ENCODE measurements at places on chromosomes 12 and 14.
A peak's percentile ranks its signal among the peaks of the same experiment; 100 is the strongest.

- no peak for DNase-seq
Observed at GRCh38 chr12:15693228-15693911, 95.8 kb downstream of the EPS8 start.

DNA sequence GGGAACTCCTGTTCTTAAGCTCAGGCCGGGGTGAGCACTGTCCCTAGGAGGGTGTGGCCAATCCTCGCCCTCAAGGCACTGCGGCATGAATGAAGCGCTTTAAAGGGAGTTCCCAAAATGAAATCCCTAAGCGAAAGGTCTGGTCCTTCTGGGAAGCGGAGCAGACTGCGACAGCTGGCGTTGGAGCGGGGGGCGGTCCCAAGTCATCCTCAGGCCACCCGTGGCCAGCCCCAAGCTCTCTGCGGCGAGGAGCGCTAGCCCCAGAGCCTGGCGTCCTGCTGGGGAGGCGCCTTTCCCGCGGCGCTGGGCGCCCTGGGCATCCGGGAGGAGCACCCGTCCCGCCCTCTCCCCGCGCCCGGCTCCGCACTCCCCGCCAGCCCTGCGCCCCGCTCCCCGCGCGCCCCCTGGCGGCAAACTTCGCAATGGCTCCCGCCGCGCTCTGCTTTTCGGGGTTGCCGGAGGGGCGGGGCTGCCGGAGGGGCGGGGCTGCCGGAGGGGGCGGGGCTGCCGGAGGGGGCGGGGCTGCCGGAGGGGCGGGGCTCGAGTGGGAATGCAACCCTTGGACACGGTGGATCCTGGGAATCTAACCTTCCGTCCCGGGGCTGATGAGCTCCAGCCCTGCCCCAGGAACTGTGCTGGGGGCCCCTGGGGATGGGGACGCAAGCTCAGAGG is 25.4 kb downstream of the ZBTB42 start:
- DNase-seq: peak; percentile 98

- DNase-seq: peak; percentile 72
Observed at GRCh38 chr12:55072083-55072482, 52.3 kb downstream of the NEUROD4 start.

DNA sequence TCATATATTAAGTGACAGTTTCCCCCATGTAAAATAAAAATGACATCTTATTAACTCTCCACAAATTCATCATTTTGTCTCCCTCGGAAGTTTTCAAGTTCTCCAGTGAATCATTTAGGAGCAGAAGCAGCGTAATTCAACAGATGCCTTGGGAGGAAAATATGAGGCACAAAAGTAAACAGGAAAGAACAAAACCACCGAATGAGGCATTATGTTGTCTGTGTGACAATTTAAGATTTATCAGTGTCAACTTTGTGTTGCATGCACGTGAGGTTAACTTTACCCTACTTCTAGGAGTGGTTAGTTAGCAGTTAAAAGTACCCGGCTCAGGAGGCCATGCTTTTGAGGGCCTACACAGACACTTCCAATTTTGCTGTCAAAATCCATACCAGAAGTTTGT is 258.6 kb downstream of the IPO8 start:
- no peak for DNase-seq

- DNase-seq: no peak
Observed at GRCh38 chr14:103749452-103749851, 33.8 kb downstream of the ZFYVE21 start.

DNA sequence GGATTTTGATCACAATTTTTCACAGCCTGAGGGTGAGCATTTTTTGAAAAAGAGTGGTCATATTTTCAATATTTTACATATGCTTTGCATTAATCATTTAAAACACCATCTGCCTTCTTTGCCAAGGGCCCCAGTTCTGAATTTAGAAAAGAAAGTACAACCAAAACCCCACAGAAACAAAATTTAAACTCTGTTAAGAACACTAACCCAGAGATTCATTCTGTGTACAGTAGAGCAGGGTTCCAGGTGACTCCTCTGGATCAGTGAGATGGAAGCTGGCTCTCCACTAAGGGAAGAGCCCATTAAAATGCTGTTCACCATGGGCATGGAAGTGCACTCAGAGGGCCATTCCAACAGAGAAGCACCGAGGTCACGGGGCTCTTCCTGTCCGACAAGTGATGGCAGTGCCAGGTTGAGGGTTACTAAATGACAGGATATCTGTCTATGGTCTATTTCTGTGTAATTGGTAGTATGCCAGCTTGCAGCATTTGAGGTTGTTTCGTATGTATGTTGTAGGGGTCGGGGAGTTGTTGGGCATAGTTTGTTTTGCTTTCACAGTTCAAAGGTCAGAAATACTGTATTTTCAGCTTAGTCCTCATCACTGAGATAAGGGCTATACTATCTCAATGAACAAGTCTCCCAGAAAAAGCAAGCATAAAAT is 95.9 kb downstream of the SLC35F4 start:
- no peak for DNase-seq

- no peak for DNase-seq
Observed at GRCh38 chr14:23568600-23569331, 1.2 kb upstream of the AP1G2 start.

GRCh38 chr14:33364466-33364865 is 425.8 kb downstream of the NPAS3 start:
- no peak for DNase-seq

GRCh38 chr14:56816574-56817391 is 6.5 kb upstream of the OTX2 start:
- DNase-seq: no peak
